EL (cell line): ENCODE measurements at places on chromosomes 3 and 15.

- no peak for DNase-seq
Observed at GRCh38 chr3:98512576-98512975, 10.1 kb downstream of the CLDND1 start.

GRCh38 chr3:77329116-77329515 lies 289.2 kb downstream of the ROBO2 start:
- no peak for DNase-seq

- peak; percentile 48 for DNase-seq
Observed at GRCh38 chr15:42385206-42385979, 26.1 kb downstream of the CAPN3 start.

- DNase-seq, result no peak
Observed at GRCh38 chr3:30793740-30794139, 100.7 kb downstream of the GADL1 start.
